NCI-H82 (cell line): ENCODE measurements at places on chromosomes 6 and 20.

DNA sequence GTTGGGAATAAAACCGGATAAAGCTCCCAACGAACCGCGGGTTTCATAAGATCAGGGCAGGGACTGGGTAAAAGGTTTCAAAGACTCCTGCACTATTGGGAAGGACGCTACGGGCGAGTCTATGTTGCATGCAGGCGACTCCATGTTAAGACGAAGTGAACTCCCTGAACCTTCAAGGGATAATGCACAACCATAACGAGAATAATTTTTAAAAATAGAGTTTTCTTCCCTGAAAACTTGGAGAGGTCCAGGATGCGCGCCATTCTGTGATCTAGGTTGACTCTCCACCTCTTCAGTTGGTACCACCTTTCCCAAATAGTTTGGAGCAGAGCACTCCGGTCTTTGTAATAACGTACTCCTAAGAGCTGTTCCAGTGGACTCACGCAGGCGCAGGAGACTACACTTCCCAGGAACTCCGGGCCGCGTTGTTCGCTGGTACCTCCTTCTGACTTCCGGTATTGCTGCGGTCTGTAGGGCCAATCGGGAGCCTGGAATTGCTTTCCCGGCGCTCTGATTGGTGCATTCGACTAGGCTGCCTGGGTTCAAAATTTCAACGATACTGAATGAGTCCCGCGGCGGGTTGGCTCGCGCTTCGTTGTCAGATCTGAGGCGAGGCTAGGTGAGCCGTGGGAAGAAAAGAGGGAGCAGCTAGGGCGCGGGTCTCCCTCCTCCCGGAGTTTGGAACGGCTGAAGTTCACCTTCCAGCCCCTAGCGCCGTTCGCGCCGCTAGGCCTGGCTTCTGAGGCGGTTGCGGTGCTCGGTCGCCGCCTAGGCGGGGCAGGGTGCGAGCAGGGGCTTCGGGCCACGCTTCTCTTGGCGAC lies at the start of gene TPX2:
Gene TPX2, plus strand, starts transcription at position 562 of the 821 bp plus-strand sequence. CDS start 18,187 bp downstream, outside the sequence.
- peak; percentile 100 for DNase-seq

DNA sequence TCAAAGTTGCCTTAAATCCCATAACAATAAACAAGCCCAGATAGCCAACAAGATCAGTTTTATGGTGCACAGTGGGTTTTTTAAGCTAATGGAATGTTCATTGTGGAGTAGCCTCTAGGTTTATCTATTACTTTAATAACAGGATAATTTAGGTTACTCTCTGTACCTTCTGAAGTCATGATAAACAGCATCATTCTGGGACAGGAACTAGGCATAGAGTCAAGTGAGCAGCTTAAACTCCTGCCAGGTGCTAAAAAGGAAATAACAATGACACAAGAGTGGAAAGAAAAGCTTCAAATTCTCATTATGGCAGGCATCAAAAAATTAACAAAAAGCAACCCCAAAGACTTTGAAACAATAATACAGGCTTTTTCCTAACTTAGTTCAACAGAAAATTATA lies 228.8 kb downstream of the HACE1 start:
- no peak for DNase-seq

DNA sequence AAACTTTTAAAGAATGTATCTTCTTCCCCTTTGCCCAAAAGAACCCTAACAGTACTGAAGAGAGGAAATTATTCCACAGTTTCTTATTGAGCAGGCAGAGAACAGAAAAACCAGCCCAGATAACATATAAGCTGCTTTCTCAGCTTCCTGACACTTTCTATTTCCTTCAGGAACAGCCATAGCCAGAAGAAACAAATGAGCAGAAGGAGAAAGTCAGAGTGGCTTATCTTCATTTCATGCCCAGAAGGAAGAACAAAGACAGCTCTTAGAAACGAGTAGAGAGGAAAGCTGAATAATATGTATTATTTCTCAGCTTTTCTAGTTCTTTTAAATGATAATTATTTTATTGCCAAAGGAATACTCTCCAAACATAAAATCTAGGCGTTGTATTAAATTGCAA lies 793.7 kb downstream of the GRIK2 start:
- DNase-seq, result no peak

- no peak for DNase-seq
These were observed 113.6 kb downstream of the ARID1B start for GRCh38 chr6:156890627-156891314.

GRCh38 chr20:31861385-31862156 lies 8.8 kb downstream of the DUSP15 start:
- DNase-seq, result peak; percentile 92

- DNase-seq, result peak; percentile 1
These were observed 22.3 kb upstream of the CEP162 start for GRCh38 chr6:84249724-84250123.

DNA sequence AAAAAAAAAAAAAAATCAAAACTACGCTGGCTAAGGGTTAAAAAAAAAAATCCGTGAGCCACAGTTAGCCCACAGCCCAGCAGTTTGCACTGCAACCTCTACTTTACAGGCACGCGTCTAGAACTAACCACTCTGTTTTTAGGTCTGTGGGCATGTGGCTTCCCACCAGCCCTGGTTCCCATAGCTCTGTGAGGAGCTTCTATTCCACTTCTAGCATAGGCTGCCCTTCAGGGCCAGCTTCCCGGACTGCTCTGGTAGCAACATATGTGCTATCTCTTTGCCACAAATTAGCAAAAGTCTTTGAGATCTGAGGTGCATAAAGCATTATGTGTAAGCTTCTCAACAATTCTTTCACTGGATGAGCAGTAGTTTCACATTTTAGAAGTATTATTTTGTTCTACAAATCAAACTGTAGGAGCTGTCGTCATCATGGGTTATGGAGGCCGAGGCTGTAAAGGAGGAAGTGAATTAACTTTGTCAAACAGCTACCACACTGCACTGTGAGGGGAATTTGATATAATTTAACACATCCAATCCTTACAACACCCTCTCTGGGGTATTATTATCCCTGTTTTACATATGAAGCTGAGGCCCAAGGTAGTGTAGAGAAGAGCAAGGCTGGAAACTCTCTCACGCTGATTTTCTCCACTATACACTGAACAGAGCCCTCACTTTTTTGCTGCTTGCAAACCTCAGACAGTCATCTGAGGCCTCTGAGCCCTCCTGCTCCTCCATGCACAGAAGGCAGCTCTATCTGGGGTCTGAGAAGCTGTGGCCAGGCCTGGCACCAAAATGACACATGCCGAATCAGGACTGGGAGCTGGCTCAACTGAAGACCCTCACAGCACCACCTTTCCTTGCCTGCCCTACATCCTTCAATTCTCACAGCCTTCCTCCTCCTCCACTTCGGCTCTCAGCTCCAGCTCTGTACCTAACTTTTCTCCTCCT lies 35.4 kb downstream of the MAN1A1 start:
- DNase-seq, result no peak

GRCh38 chr6:110609101-110609500 lies 132.7 kb upstream of the SLC22A16 start:
- DNase-seq, result no peak

DNA sequence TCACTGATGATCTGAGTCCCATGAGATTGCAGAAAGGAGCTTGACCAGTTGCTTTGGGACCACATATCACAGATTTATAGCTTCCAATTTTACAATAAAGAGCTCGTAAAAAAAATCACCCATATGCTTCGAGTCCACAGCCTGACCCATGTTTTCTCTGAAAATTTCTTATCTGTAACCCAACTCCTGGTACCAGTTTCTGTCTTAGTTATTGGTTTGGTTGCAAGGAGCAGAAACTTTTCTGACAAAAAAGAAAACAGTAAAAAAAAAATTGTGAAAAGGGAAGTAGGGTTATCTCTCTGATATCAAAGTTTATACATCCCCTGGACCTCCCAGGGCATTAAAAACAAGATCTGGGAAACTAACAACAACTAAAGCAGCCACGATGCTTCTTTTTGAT lies 30.8 kb upstream of the BPIFA2 start:
- no peak for DNase-seq

DNA sequence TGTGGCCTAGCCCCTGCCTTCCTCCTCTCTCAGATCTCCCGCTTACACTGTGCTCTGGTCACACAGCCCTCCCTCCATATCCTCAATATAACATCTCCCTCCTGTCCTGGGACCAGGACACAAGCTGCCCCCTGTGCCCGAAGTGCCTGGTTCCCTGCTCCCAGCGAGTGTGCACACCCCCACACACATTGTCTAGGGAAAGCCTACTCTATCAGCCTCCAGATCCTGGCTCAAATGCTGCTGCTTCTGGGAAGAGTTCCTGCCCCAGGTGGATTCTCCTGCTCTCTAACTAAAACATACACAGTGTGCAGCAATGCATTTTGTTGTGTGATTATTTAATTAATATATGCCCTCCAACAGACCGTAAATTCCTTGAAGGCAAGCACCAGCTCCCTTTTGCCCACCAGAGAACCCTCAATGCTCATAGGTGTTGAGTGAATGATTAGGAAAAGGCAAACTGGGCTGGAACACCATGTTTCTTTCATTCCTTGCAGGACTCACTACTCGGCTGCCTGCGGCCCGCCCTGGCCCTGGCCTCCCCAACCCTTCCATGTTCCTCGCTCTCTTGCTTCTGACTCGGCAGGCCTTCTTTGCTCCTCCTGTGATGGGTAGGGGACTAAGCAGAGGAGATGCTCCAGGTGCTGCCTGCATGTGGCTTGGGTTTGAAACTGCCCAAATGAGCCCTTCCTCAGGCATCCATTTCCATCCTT lies 194.6 kb downstream of the ZDHHC14 start:
- DNase-seq, result no peak

- DNase-seq, result no peak
These were observed 106.5 kb upstream of the NT5E start for GRCh38 chr6:85343428-85343827.

- peak; percentile 31 for DNase-seq
These were observed 16.9 kb downstream of the TDRD6 start for GRCh38 chr6:46704562-46704961.

DNA sequence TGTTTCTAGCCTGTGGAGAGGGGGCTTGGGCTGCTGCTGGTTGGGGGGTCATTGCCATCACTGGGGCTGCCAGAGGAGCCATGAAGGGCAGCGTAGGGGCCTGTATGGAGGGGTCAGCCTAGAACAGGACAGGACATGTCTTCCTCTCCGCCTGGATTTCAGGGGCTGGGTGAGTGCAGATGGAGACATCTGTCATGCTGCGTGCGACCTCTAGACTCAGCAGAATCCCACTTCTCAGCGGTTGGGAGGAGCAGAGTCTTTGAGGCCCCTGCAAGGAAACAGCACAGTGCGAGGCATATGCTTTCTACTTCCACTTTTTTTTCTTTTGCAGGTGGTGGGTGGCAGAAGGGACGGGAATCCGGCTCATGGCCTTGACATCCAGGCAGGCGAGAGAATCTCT lies 67.9 kb downstream of the EZR start:
- DNase-seq, result peak; percentile 68

DNA sequence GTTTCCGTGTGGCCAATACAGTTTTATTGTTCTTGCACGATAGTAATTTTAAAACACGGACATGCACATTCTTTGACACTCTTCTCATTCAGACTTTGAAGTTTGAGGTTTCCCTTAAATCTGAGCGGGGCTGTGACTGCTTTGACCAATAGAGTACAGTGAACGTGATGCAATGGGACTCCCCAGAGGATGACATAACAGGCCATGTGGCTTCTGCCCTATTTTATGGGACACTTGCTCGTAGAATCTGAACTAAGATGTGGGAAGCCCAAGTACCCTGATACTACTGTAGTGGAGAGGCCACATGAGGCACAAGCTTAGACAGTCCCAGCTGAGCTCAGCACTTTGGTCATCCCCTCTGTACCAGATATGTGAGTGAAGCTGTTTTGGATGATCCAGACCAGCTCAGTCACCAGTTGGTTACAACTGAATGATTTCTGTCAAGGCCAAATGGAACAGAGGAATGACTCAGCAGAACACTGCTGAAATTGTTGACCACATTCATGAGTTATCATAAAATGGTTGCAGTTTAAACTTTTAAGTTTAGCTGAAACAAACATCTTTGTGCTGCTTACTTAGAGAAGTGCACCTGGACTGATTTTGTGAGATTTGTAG lies 279.4 kb downstream of the RFPL4B start:
- no peak for DNase-seq

- peak; percentile 15 for DNase-seq
These were observed 180.7 kb downstream of the BTBD3 start for GRCh38 chr20:12098421-12098820.

DNA sequence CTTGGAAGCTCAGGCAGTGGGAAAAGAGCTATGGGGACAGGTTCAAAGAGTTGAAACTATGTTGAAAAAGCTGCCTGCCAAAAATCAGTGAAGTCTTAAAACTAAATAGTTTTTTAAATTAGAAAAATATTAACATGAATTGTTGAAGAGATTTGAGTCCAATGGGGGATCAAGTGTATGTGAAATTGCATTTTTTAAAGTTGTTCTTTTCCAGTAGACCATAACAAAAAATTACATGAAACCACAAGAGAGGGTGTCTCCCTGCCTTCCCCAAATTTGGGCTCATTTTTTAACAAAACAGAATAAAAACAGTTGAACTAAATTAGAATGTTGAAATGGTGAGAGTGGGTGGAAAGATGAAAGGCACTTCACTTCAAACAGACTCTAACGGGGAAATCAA lies 31.5 kb upstream of the COL10A1 start:
- no peak for DNase-seq

- no peak for DNase-seq
These were observed 428.8 kb upstream of the ARID1B start for GRCh38 chr6:156348424-156348823.

DNA sequence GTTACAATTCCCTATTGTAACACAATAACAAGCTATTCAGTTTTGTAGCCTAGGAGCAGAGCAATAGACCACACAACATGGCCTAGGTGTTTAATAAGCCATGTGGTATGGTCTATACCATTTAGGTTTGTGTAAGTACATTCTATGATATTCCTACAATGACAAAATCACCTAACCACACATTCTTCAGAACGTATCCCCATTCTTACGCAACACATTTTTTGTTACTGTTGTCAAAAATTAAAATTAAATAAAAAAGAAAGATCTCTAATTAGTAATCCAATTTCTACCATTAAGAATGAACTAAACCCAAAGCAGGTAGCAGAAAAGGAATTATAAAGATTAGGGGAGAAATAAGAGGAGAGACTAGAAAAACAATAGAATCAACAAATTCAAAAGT lies 44.0 kb downstream of the RANBP9 start:
- no peak for DNase-seq

- no peak for DNase-seq
These were observed 26.4 kb downstream of the KIF6 start for GRCh38 chr6:39698789-39699188.

DNA sequence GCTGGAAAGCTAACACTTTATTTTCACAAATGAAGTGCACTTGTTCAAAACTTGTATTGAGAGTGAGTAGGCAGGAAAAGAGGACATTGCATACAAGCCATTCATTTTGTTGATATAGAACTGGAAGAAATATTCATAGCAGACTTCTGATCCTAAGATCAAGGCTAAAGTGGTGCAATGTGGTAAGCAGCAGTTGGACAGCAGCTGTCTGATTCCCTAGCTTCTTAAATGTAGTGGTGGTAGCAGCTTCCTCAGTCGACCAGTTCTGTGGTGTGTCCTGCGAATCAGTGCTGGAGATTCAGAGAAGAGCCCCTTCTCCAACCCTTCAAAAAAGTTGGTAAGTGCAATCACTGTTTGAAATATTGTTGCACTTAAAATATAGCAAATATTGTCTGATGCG lies 281.7 kb upstream of the GJE1 start:
- DNase-seq, result no peak
